ENCODE measurements at places on chromosomes 12 and 14.

DNA sequence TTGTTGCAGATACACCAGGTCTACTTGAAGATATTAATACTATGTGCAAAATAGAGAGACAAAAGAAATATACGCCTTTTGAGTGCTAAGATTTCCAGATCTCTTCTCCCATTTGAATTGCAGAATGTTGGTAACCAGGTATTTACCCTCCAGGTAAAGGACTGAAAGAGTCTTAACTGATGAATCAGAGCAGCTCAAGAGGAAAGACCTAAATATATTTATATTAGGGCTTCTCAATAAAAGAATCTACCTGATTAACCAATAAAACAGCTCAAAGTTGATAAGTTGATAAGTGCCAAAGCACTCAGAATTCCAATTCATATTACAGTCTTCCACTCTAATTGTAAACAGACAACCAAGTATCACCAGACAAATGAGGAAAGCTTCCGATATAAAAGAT, 59.2 kb downstream of the ZNF641 start:
- DNase-seq = no peak

- DNase-seq = no peak
These were observed 19.4 kb upstream of the KRT18 start for GRCh38 chr12:52929538-52929937.

DNA sequence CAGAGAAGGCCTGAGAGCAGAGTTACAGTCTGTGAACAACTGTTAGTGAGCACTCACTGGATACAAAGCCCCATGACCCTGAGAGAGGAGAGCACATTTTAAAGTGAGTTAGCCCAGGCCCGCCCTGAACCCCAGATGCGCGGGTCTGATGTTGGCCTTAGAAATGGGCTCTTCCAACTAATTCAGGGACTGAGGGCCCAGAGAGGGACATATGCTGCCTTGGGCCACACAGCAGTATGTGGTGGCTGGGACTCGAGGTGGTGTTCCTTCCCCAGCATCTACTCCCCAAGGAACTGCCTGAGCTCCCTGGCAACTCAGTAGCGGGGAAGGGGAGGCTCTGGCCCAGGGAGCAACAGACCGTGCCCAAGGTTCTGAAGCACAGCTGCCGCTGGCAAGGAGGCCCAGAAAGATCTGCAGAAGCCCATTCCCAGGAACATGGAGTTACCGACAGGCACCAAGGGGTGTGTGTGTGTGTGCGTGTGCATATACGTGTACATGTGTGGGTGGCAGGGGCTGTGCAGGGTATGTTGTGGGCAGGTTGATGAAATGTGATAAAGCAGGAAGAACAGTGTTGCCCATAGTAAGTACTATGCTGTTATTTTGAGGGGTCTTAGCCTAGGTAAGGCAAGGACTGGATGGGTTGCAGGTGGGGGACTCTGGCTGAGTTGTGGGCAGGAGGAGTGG, 40.5 kb downstream of the KRT80 start:
- no peak for DNase-seq

DNA sequence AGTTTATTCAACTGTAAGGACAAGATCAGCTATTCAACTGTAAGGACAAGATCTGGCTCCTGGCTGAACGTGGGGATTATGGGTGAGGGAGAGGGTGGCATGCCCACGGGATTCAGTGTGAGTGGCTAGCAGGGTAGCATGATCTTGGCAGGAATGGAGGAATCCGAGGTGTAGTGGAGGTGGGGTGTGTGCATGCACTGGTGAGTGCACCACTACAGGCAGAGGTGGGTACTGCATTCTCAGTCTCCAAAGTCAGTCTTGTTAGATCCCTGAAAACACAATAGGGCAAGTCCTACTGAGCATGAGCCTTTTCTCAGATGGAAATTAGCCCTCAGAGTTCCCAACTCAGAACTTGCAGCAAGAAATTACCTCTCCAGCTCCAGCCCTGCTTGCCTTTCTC, 32.2 kb upstream of the DCD start:
- no peak for DNase-seq
